DND-41 (cell line): ENCODE measurements at places on chromosomes 1 and 21.

GRCh38 chr1:78141531-78142231, 95.9 kb downstream of the GIPC2 start:
- H3K27ac ChIP-seq = no peak overlapping the region
- no peaks in the 10 kb centered on the region for H3K36me3 ChIP-seq
- H3K4me3 ChIP-seq = no peak overlapping the region
- DNase-seq = no peak

DNA sequence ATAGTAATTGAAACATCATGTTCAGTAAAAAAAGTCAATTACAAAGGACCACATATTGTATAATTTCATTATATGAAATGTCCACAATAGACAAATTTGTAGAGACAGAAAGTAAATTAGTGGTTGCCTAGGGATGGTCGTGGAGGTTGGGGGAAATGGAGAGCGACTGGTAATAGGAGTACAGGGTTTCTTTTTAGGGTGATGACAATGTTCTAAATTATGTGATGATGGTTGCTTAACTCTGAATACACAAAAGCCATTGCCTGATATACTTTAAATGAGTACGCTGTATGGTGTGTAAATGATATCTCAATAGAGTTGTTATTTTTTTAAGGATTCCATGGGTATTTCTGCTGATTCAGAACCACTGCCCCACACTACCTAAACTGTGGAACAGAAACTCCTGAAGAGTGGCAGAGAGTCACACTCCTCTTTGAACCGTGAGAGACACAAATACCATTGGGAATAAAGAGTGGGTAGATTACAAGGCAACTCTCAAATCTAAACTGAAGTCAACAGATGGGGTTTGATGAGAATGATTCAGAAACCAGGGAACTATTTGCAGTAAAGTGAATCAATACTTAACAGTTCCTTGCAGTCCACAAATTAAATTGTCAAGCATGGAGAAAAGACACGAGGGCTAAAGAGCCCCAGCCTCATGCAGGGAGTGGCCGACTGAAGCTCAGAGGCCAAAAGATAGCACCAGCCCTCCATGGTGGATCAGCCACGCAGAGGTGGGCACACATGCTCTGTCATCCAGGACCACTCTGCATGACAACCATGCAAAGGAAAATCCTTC, 118.0 kb downstream of the CAPN8 start:
- H3K27me3 ChIP-seq = no peaks in the 10 kb centered on the region
- no peak overlapping the region for H3K27ac ChIP-seq
- no peaks in the 10 kb centered on the region for H3K4me1 ChIP-seq
- no peaks in the 10 kb centered on the region for H3K36me3 ChIP-seq

- no peaks in the 10 kb centered on the region for H3K36me3 ChIP-seq
- peak overlapping the region; percentile 74 for H3K4me3 ChIP-seq
- peak overlapping the region; percentile 90 for H3K27ac ChIP-seq
- DNase-seq = peak; percentile 87
- H3K27me3 ChIP-seq = no peaks in the 10 kb centered on the region
- peaks cover 44% of the 10 kb centered on the region for H3K4me1 ChIP-seq
Observed at GRCh38 chr1:30756545-30757351, 826 bp downstream of the LAPTM5 start.

- H3K27me3 ChIP-seq = no peaks in the 10 kb centered on the region
- no peaks in the 10 kb centered on the region for H3K36me3 ChIP-seq
- no peak overlapping the region for H3K27ac ChIP-seq
- no peak overlapping the region for H3K4me3 ChIP-seq
- DNase-seq = no peak
Observed at GRCh38 chr1:105416261-105416660, 1640.2 kb upstream of the PRMT6 start.

DNA sequence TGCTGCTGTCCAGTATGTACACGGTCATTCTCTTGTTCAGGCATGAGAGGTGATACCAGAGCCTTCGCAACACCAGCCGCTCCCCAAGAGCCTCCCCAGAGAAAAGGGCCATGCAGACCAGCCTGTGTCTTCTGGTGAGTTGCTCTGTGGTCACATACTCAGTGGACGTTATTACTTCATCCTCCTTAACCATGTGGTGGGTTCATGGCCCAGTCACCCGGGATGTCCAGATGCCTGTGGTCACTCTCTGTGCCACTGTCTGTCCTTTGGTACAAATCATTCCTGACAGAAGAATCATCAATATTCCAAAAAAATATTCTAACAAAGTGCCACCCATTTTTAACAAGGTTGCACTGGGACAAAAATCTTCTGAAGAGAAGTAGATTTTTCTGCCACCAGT, 8.8 kb upstream of the ZNF124 start:
- peaks cover 12% of the 10 kb centered on the region for H3K4me1 ChIP-seq
- no peak for DNase-seq
- no peak overlapping the region for H3K4me3 ChIP-seq
- no peaks in the 10 kb centered on the region for H3K27me3 ChIP-seq
- H3K36me3 ChIP-seq = peaks cover 9% of the 10 kb centered on the region; the same call in 1 of the 2 replicates

GRCh38 chr1:161718559-161719324, 2.6 kb upstream of the FCRLB start:
- H3K27ac ChIP-seq = no peak overlapping the region
- no peaks in the 10 kb centered on the region for H3K36me3 ChIP-seq
- H3K27me3 ChIP-seq = peaks cover 44% of the 10 kb centered on the region
- no peaks in the 10 kb centered on the region for H3K4me1 ChIP-seq
- no peak for DNase-seq

DNA sequence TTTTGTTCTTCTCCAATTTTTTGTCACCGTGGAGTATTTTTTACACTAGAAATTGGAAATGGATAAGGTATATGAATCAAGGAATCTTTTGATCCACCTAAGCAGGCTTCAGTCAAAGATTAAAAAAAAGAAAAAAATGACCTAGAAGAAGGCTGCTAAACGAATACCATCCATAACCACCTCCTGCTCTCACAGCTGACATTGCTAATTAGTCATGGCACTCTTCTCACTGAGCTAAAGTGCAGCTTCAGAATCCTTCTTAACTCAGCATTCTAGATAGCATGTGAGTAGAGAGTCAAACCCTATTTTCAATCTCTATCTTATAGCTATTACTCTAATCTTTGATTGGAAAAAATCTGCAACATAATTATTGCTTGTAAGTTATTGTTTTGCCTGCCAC, 40.2 kb upstream of the ST6GALNAC5 start:
- H3K4me1 ChIP-seq = no peaks in the 10 kb centered on the region
- H3K4me3 ChIP-seq = no peak overlapping the region
- DNase-seq = no peak
- no peaks in the 10 kb centered on the region for H3K36me3 ChIP-seq

DNA sequence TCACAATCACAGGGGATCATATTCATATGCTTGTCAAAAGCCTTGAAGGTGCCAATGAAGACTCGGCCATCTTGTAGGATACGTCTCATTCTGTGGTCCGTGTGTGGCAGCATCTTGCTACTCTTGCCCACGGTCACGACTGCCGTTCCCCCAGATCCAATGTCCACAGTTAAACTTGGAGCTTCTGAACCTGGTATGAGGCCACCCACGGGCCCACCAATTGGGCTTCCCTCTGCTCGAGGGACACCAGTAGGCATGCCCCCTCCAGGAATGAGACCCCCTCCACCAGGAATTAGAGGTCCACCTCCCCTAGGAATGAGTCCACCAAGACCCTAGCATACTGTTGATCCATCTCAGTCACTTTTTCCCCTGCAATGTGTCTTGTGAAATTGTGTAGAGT, 39.6 kb downstream of the MORN1 start:
- no peaks in the 10 kb centered on the region for H3K4me1 ChIP-seq
- H3K36me3 ChIP-seq = no peaks in the 10 kb centered on the region
- no peak overlapping the region for H3K4me3 ChIP-seq
- H3K27me3 ChIP-seq = no peaks in the 10 kb centered on the region
- no peak for DNase-seq
- H3K27ac ChIP-seq = no peak overlapping the region

- H3K36me3 ChIP-seq = no peaks in the 10 kb centered on the region
- H3K27me3 ChIP-seq = peaks cover 5% of the 10 kb centered on the region
- H3K4me3 ChIP-seq = no peak overlapping the region
Observed at GRCh38 chr1:212514056-212514614, 81.4 kb downstream of the NENF start.

GRCh38 chr1:157301477-157302198, 163.4 kb upstream of the ETV3 start:
- peaks cover 21% of the 10 kb centered on the region for H3K27me3 ChIP-seq
- H3K4me1 ChIP-seq = no peaks in the 10 kb centered on the region
- H3K36me3 ChIP-seq = no peaks in the 10 kb centered on the region
- no peak overlapping the region for H3K27ac ChIP-seq

- H3K27me3 ChIP-seq = peaks cover 27% of the 10 kb centered on the region
- H3K4me1 ChIP-seq = no peaks in the 10 kb centered on the region
- H3K4me3 ChIP-seq = no peak overlapping the region
- H3K36me3 ChIP-seq = no peaks in the 10 kb centered on the region
- no peak overlapping the region for H3K27ac ChIP-seq
Observed at GRCh38 chr1:162193815-162194214, 124.3 kb downstream of the NOS1AP start.

DNA sequence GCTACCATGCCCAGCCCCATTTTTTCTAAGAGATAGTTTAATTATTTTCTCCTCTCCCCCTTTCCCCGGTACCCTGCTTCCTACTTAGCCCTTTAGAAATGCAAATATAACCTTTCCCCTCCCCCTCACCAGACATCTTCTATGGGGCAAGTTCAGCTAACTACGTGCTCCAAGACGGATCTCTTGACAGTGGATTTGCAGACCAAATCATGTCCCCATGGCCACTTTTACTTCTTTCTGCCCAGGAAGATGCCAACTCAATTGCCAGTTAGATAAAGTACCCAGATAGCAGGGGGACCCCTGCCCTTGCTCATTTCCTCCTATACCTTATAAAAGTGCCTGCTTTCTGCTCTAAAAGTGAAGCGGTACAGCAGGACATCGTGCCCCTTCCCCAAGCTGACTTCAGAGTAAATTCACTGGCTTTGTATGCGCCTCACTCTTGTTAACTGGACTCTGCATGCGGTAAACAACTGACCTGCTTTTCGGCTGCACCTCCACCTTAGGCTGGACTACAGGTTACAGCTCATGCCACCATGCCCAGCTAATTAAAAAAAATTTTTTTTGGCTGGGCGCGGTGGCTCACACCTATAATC, 7.4 kb downstream of the DNAJC11 start:
- H3K4me3 ChIP-seq = no peak overlapping the region
- peaks cover 4% of the 10 kb centered on the region for H3K4me1 ChIP-seq

DNA sequence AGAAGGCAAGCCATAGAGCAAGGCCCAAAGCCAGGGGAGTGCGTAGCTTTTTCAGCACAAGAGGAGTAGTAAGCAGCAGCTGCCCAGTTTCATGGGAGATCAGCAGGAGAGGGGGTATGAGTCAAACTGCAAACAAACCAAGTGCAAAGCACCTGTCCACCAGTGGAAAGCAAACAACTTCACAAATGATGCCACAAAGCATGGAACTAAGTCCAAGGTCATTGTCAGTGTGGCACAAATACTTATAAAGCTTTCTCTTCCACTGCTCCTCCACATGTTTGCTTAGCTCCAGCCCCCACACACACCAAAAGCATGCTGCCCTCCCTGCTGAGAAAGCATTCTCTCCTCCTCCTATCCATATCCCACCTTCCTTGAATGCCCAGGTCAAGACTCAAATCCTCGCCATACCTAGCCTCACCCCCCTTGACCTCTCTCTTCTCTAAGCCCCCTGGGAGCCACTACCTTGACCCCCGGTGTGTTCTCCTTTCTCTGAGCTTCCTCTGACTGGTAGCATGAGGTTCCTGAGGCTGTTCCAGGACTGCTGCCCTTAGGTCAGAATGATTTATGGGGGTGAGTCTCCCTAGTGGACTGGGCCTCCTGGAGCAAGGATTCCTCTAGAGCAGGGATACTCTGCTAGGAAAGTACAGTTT, 70.4 kb downstream of the DMAP1 start:
- no peaks in the 10 kb centered on the region for H3K27me3 ChIP-seq
- H3K4me1 ChIP-seq = no peaks in the 10 kb centered on the region
- H3K27ac ChIP-seq = no peak overlapping the region
- no peak for DNase-seq
- H3K36me3 ChIP-seq = peaks cover 48% of the 10 kb centered on the region

GRCh38 chr1:169576935-169577331, 9.3 kb downstream of the F5 start:
- H3K36me3 ChIP-seq = no peaks in the 10 kb centered on the region
- H3K4me1 ChIP-seq = no peaks in the 10 kb centered on the region
- H3K27me3 ChIP-seq = no peaks in the 10 kb centered on the region
- H3K4me3 ChIP-seq = no peak overlapping the region

DNA sequence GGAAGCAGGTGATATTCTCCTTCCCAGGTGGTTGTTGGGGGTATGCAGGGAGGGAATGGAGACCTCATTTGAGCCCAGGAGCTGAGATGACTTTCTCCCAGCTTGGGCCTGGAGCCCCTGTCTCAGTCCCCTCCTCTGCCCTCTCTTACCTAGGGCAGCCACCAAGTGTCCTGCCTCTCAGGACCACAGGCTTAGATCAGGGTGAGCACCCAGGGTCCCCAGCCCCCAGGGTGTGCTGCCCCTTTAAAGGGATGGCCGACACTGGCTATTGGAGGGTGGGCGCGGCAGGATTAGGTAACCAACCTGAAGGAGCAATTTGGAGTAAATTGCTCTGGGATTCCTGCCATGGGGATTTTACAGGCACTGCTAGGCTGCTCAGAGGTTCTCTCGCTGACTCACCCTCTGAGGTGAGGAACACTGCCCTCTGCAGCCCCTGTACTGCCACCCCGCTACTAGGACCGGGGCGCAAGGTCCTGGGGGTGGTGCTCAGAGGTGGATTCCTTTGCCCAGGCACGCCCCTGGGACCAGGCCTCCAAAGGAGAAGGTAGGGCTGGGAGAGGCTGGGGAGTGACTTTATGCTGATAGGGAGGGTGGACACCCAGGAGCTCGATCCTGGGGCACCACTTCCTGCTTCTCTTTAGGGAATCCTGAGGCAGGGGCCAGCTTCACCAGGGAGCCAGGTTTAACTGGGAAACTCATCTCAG, 1.5 kb downstream of the RPS6KA1 start:
- no peaks in the 10 kb centered on the region for H3K36me3 ChIP-seq
- H3K27me3 ChIP-seq = no peaks in the 10 kb centered on the region
- no peak for DNase-seq
- H3K27ac ChIP-seq = peak overlapping the region; percentile 25; the same call in 1 of the 2 replicates
- H3K4me3 ChIP-seq = peak overlapping the region; percentile 69

DNA sequence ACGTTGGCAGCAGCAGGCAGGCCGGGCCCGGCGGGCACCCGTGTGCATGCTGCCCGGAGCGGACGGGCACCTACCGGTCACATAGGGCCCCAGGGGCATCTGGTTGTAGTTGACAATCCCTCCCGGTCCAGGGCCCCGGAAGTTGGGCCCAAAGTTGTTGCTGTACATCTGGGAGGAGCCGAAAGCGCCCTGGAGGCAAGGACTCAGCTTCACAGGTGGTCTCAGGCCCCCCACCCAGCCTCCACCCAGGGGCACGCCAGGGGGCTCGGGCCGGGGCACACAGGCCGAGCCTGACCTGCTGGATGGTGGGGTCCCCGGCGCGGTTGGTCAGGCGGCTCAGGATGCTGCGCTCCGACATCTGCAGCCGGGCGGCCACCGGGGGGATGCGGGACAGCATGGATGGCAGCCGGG, 60.6 kb downstream of the KCNAB2 start:
- no peak overlapping the region for H3K27ac ChIP-seq
- H3K27me3 ChIP-seq = no peaks in the 10 kb centered on the region
- H3K4me3 ChIP-seq = no peak overlapping the region
- H3K4me1 ChIP-seq = no peaks in the 10 kb centered on the region
- DNase-seq = no peak
- no peaks in the 10 kb centered on the region for H3K36me3 ChIP-seq
